ENCODE measurements at places on chromosomes 16 and 17. TPM values are rescaled to one million over a fixed set of nuclear protein-coding genes. Genes with fewer than 3 reads are reported as not detected.

GRCh38 chr16:88815901-88816589 lies 4.3 kb upstream of the APRT start:
- DNase-seq: no peak

DNA sequence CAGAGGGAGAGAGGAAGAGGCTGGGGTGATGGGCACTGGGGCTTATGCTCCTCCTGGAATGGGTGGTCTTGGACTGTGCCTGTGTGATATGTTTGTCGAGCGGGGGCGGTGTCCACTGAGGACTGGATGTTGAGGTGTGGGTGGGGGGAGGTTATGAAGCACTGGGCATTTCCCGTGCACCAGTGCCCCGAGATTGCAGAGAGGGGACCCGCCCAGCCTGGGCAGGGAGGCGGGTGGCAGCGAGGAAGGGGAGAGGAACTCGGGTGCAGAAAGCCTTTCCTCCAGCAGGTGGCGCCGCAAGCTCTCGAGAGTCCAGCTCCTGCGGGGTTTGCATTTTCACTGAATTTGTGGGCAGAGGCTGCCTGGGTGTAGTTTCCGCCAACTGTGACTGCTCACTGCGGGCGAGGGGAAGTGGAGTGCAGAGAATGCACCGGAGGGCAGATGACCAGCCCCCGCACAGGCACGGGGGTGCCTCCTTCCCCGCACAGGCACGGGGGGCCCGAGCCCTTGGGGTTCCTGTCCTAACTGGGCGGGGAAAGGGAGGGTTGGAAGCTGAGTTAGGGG lies 190.6 kb downstream of the SEC14L1 start:
- DNase-seq: peak; percentile 82

GRCh38 chr16:19073344-19073743 lies 5.9 kb downstream of the COQ7 start:
- DNase-seq: no peak

Gene GJD3
- not detected for total RNA-seq
